ENCODE measurements at places on chromosomes 1 and 21.

DNA sequence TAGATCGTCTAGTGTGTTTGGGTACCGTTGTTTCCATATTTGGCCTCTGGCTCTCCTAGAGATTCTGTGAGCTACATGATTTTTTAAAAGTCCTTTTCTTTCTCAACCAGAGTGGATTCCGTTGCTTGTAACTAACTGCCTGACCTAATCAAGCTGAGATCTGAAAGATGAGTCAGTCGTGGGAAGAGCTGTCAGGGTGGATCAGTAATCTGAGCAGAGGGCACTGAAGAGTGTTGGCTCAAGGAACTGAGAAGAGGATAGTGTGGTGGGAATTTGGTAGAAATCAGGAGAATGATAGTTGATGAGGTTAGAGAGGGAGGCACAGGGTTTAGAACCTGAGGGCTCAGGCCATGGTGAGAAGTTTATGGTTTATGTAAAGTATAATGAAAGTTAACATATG is 52.2 kb downstream of the TRAF5 start:
- DNase-seq: no peak

DNA sequence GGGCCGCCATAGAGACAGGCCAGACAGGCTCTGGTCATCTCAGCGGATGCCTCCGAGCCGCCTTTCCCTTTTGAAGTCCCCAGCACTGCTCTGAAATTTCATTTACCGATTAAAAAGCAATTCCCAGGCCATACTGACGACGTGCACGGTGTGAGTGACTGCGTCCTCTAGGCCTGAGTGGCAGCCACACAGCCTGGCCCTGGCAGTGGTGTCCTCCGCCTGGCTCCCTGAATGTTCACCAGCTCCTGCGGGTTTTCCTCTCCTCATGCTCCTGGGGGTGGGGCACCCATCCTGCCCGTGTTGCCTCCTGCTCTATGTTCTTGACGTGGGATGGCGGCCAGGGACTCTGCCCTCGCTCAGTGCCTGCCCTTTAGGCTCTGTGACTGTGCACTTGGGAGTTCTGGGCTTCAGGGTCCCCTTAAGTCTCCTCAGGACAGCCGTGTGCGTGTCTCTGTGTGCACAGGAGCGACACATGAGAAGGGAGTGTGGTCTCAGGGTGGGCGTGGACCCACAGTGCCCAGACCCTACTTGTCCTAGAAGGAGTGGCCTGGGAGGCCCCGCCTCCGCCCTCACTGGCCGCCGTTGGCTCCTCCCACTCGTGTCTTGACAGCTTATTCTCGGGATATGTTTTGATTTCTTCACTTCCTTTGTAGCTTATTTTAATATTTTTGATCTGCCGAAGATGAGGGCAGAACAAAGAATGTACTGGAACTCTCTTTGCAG is 3.6 kb downstream of the SKI start:
- DNase-seq: no peak

DNA sequence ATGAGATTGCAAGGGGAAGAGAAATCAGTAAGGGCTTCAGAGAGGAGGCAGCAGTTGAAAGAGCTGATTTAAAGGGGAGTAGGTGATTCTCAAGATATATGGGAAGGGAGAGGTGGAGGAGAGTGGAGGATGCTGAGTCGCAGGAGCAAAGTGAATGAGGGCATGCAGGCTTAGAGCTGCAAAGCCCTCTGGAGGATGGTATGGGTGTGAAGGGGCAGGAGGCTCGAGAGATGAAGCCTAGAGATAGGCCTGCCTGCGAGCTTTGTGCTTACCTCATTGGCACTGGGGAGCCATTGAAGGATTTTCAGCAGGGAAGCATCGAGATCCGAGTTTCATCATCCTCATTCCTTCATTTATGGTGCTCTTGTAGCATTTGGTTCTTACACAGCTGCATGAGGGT is 15.8 kb upstream of the SH2D2A start:
- no peak for DNase-seq

- DNase-seq: no peak
Observed at GRCh38 chr1:33161061-33161681, 20.7 kb downstream of the TRIM62 start.

GRCh38 chr1:18253093-18253492 is 145.5 kb downstream of the IGSF21 start:
- DNase-seq: no peak

DNA sequence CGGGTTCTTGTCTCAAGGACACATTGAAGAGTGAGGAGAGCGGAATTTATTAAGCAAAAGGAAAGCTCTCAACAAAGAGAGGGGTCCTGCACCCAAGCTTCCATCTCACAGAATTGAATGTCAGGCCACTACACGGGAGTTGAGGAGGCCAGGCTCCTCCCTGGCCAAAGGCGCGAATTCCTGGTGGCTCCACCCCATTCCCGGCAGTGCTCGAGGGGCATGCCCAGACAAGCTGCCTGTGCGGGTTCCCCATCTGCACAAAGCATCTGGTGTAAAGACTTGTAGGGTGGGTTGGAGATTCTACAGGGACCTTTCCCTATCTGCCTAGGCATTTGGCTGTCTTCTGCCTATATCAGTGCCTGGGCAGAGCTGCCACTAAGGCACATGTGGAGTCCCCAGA is 648.5 kb upstream of the PKN2 start:
- DNase-seq: no peak

DNA sequence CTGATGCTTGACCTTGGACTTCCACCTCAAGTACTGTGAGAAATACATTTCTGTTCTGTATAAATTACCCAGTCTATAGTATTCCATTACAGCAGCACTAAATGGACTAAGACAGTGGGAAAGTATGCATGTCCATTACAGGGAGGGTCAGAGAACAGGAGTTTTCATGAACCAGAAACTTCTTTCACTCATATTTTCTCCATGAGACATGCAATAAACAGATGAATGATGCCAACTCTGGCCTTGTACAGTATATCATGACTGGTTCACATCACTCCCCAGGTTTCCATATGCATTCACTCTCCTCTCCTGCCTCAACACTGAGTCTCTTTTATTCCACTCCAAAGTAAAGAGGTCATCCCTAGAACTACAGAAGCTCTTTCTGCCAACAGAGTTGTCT is 4.5 kb upstream of the IFI16 start:
- no peak for DNase-seq

GRCh38 chr1:37083603-37084002 is 49.3 kb upstream of the GRIK3 start:
- no peak for DNase-seq

GRCh38 chr1:42449256-42449655 is 6.6 kb downstream of the ZMYND12 start:
- no peak for DNase-seq

DNA sequence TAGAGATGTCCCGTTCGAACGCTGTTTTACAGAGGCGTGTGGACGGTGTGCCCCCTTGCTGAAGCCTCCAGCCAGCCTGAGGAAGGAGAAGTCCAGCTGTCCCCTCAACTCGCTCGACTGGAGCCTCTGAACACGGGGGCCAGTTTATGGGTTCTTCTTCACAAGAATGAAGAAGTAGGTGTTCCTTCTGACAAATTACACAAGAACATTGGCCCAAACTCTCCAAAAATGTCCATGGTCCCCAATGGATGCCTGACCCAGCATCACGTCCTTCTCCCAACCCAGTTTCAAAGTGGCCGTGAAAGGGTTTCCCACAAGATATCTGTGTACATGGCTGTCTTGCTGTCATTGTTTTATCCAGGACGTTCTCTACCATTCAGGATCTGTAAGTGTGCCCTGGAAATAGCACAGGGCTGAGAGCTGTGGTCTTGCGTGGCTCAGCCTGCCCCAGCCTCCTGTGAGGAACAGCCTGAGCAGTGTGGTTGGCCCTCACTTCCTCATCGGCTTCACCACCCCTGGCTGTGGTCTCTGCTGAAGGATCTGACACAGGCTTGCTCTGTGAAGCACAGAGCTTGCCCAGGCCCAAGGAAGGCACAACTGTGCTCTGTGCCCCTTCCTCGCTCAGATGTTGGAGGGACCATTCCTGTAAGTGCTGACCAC is 1.0 kb upstream of the S100B start:
- peak; percentile 78 for DNase-seq

- DNase-seq: no peak
Observed at GRCh38 chr1:239763850-239764249, 327.8 kb upstream of the FMN2 start.

DNA sequence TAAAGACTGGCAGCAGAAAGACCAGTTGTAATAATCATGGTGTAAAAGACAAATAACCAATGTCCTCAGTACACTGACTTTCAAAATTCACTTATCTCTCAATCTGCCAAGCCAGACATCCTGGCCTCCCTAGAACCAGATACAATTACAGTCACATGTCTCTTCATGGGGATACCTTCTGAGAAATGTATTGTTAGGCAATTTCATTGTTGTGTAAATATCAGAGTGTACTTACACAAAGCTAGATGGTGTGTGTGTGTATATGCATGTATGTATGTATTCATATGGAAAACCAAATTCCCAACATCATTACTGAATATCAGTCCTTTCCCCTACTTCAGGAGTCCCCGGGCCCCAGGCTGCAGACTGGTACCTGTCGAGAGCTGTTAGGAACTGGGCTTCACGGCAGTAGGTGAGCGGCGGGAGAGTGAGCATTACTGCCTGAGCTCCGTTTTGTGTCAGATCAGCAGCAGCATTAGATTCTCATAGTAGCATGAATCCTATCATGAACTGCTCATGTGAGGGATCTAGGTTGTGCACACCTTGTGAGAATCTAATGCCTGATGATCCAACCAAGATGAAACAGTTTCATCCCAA is 65.3 kb upstream of the ZNF326 start:
- DNase-seq: no peak

- no peak for DNase-seq
Observed at GRCh38 chr1:231508497-231508896, 20.0 kb upstream of the TSNAX start.

DNA sequence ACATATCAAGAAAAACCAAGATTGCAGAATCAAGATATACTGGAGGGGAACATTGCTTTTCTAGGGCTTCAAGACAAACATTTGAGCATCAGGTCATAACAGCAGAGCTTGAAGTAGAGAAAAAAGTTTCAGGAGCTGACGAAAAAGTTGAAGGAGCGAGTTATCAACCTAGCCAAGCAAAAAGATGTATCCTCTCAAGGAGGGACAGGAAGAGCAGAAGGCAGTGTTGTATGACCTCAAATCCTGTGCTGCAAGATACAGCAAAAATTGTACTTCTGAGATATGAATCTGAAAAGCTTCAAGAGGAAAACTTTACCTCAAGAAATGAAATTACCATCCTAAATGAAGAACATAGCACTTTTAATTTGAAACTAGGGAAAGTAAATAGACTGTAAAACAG is 153.1 kb downstream of the AK5 start:
- DNase-seq: no peak

DNA sequence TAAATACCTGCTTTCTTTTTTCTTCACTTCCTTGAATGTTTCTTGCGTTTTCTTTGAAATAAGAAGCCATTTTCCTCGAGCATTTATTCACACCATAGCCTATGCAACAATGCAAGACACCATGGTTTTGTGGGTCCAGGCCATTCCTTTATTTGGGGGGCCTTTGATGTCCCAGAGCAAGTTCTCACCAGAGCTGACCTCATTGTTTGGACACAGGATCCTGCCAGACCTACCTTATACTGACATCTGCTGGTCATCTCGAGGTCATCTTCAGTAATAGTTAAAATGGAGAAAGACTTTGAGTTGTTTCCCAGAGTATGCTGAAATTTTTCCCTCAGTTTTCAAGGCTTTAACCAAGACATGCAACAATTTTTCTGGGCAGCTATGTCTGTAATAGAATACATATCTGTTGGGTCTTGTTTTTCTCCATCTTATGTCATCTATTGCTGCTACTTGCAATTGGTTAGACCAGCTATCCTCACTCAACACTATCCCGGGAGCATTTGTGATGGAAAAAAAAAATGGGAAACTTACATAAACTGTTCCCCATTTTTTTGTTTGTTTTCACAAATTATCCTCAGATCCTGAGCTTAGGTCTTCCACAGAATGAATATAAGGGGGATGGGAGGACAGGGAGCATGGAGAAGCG is 34.0 kb upstream of the BACE2 start:
- DNase-seq: no peak

DNA sequence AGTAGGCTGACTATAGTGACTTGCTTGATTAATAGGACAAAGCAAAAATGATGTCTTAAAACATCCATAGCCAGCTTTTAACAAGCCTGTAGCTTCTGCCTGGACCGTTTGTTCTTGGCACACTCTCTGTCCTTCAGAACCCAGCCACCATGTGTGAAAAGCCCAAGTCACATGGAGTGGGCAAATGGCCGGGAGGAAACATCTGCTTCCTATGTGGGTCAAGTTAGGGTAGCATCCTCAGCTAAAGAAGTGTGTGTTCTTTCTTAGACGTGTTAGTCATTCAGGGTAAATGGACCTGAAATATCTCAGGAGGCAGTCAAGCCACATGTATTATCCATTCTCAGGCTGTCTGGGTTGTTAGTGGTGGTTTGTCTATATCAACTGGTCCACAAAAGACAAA is 23.4 kb downstream of the RD3 start:
- DNase-seq: no peak

- no peak for DNase-seq
Observed at GRCh38 chr1:84069236-84069845, 70.4 kb upstream of the TTLL7 start.

DNA sequence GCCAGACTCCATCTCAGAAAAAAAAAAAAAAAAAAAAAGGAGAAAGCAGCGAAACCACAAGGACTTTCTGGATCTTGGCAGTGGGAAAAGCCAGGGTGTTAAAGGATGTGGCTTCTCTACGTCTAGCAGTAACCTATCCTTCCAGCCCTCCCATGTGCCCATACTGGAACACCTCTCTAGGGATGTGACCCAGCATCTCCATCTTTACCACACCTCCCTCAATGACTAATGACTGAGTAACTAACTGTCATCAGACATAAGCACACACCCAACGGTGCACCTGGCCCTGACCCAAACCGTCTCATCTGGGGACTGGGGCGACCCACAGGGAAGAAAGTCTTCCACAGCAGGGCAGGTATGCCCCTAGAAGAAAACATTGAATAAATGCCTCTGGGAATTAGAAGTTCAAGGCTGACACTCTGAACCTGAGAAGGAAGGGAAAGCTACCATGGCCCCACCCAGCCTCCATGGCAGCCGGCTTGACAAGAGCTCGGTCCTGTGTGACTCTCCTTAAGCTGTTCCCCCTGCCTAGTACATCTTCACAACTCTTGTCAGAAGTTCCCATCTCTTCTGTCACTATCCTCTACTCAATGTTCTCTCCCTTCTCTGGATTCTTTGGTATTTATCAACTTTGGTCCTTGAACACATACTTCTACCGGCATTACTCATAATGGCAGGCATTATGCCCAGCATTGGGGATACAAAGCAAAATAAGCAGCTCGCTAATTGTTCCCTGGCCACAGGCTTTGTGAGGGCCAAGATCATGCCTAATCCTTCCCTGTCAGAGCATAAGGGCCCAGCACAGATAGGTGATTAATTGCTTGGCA is 14.8 kb upstream of the PAQR6 start:
- no peak for DNase-seq

DNA sequence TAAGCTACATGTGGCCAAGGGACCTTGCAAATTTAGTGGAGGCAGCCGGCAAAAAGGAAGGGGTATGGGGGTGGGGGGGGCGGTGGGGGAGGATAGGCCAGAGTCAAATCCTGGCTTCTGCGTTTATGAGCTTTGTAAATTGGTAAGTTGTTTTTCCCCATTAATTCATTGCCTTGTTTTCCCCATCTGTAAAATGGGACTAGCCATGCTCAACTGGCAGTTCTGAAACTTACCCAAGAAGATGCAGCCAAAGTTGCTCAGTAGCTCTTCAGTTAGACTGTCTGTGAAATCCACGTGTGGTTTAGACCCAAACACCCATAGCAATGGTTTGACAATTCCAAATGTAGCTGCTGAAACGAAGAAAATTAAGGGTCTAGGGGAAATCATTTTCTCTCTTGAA is 52.3 kb upstream of the FAM89A start:
- DNase-seq: no peak

GRCh38 chr1:99681583-99681982 is 35.7 kb downstream of the PALMD start:
- DNase-seq: no peak

GRCh38 chr1:103788377-103788776 is 38.7 kb downstream of the AMY1C start:
- DNase-seq: no peak
